Dermis microvascular lymphatic vessel endothelial cell (primary cell): ENCODE measurements at places on chromosomes 11 and 22. TPM values are rescaled to one million over a fixed set of nuclear protein-coding genes. Genes with fewer than 3 reads are reported as not detected.

GRCh38 chr11:82326853-82327252 lies 406.8 kb downstream of the FAM181B start:
- no peak for DNase-seq

- DNase-seq: no peak
Observed at GRCh38 chr11:87778357-87778756, 396.9 kb downstream of the RAB38 start.

GRCh38 chr11:59283825-59284772 lies 71.4 kb upstream of the MPEG1 start:
- DNase-seq: peak; percentile 65

The MFNG gene
- 97.7 and 197 TPM in 2 replicates for total RNA-seq

The PTGDR2 gene
- total RNA-seq: under 0.01 TPM in 1 of 2 replicates, not detected in the other

DNA sequence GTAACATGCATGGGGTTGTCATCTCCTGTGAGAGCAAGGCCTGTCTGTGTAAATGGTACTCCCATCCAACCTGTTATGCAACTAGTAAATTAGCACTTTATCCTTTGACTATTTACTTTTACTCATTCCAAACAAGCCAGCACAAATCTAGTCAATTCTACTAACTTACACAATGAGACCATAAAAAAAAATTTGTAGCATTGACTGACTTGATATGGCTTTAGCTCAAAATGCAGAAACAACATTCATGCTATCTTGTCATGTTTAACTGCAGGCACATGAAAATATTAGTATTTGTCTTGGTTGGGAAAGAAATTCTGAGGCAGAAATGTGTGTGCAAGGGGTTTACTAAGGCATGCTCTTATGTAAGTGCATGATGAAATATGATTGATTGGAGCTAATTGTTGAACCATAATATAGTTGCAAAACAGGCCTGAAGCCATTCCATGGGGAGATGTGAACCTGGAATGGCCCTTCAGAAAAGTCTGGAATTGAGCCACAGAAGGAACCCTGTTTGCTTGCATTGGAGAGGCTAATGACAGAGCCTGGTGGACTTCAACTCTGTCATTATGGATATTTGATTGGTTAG lies 2.5 kb downstream of the SLC22A25 start:
- DNase-seq: no peak

DNA sequence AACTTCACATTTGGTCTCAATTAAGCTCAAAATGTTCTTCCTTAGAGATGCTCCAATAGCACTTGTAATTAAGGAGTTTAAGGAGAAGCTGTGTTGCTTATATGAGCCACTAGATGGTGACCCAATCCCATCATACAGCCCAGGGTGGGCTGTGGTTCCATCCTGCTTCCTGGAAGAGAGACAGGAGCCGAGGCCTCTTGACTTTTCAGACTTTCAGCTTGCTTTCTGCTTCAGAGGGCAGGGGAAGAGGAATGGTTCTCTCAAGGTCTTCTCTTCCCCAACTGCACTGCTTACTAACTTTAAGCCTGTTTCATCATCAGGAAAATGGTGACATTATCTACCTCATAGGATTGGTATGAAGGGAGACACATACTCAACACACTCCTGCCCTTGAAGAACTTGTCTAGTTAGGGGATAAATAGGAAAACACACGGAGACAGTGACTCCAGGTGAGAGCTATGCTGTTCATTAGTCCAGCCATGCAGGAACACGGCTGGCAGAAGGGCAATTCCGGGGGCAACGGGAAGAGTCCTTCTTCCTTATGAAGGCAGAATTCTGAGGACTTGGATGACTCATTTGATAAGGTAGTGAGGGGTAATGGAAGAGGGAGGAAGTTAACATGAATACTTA lies 20.1 kb downstream of the TMEM218 start:
- DNase-seq: peak; percentile 43

- no peak for DNase-seq
Observed at GRCh38 chr11:116832350-116833290, 2.9 kb downstream of the APOC3 start.

The SLC5A1 gene
- total RNA-seq: under 0.01 TPM in 2 replicates

DNA sequence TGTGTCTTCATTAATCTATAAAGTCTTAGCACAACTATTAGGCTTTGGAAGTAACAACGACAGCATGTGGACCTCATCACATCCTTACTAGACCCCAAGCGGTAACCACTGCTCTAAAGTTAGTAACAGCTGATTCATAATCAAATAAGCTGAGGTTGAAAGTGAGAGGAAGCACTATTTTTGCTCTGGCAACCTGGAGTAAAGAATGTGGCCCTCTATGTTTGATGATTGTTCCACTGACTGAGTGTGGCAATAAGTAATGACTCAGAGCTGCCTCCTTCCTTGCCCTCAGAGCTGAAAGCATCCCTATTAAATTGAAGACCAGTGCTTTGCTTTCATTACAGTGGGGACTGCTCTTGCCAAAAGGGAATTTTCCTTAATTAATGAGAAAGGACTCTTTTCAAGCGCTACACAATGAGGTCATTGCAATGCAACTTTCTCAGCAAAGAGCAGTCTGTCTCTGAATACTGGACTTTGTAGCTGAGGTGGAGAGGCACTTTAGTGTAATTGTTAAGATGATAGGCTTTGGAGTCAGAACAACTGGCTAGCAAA lies 906.1 kb upstream of the RAG2 start:
- no peak for DNase-seq

DNA sequence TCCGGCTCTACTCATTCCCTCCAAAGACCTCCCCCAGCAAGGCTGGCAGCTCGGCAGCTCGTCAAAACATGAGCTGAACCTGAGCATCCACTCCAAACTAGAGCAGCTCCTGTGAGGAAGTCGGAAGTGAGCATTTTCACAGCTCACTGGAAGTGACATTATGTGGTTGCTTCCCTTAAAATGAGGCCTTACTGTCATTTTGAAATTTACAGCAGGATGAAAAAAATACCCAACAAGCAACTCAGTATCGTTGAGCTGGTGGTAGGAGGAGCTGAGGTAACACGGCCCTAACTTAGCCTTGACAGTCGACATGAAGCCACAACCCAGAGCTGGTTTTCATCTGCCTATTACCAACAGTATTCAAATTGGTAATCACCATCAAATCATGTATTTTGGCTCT lies 38.0 kb upstream of the ARFGAP3 start:
- DNase-seq: peak; percentile 16

DNA sequence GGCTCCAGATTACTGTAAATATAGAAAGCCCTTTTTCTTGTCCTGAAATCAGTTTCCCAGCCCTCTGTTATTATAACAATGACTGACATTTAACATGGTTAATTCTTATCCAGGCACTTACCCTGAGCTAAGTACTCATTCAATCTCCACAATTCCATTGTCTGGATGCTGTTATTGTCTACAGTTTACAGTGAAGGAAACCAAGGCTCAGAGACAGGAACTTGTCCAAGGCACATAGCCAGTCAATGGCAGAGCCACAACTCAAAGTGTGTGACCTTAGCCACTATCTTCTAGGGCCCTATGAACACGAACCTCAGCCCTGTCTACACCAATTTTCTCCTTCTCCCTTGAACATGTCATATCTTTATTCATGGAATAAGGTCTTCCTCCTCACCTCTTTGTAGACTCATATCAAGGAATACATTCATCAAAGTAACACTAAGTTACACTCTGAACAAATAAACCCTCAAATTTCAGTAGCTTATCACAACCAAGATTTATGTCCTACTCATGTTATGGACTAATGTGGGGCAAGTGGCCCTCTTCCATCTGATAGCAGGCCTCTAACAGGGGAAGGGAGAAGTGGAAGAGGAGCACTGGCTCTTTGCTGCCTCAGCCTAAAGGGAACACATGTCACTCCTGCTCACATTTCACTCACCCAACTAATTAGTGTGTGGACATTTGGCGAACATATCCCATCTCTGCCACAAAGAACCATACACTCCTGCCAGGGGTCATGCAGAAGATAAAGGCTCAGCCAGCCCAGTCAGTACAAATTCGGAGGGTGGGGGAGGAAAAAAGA lies 39.3 kb upstream of the APLNR start:
- peak; percentile 36 for DNase-seq

The SLC1A2 gene
- total RNA-seq: not detected in 2 replicates

GRCh38 chr22:32518848-32519247 lies 44.2 kb downstream of the FBXO7 start:
- DNase-seq: no peak

DNA sequence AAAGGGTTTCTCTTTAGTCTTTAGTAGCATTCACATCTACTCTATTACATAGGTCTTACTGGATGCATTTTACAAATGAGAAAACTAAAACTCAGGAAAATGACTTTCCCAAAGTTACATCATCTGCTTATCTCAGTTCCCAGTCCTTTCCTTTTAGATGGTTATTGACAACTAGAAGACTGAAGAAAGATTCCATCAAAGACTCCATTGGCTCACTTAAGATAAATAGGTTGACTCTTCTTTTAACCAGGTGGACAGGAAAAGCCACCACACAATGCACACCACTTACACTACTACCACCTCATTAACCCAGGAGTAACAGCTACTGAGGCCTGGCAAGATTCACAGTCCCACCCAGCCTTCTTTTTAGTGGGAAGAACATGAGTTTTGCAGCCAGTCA lies 123.6 kb downstream of the TRIM44 start:
- peak; percentile 57 for DNase-seq

DNA sequence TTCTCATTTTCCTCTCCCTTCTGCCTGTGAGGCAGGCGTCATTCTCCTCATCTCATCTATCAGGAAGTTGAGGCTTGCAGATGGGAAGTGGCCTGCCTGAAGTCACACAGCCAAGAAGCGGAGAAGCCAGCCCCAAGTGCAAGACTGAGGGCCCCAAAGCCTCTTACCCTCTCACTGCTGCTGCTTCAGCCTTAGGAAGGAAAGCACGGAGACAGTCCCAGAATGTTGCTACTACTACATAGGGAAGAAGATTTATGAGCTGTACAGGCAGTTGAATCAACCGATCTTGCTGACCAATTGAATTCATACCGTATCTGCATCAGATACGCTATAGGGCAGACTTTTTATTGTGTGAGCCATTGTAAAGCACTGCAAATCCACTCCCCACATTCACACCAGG lies 89.0 kb downstream of the CWC15 start:
- no peak for DNase-seq

The APLP2 gene
- 770 and 1,159 TPM in 2 replicates for total RNA-seq

The SPDYC gene
- not detected in 2 replicates for total RNA-seq

DNA sequence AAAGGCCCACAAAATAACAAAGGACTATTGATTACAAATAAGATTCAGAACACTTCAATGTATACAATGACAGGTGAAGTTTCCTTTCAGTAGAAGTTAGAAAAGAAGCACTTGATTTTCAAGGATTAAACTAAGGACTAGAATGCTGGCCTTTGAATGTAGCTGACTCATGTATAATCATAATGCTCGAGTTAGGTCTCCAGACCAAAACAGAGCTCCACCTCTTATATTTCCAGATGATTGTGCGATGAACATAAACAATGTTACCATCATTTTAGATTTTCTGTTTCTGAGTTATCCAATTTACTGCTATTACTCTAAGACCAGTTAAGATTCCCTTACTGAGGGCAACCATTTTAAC lies 40.4 kb upstream of the RAPSN start:
- no peak for DNase-seq

GRCh38 chr11:2507945-2508749 lies 63.3 kb downstream of the KCNQ1 start:
- no peak for DNase-seq

DNA sequence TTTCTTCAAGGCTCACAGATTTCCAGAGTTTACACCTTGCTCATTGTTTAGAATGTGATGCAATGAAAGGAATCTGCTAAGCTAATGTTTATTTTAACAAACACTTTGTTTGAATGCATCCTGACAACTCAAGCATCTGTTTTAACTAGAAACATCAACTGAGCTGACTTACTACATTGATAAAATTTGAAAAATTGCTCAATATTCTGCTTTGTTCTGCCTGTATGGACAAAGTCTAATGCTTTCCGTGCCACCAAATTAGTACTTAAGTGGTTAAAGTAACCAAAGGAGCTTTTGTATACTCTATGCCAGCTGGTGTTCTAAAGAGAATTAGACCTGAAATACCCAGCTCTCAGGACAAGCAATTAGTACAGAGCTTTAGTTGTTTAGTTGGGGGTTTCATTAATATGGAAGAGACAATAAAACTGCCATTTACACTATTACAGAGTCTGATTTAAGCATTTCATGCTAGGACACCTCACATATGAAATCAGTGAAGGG lies 105.2 kb downstream of the MAML2 start:
- no peak for DNase-seq

DNA sequence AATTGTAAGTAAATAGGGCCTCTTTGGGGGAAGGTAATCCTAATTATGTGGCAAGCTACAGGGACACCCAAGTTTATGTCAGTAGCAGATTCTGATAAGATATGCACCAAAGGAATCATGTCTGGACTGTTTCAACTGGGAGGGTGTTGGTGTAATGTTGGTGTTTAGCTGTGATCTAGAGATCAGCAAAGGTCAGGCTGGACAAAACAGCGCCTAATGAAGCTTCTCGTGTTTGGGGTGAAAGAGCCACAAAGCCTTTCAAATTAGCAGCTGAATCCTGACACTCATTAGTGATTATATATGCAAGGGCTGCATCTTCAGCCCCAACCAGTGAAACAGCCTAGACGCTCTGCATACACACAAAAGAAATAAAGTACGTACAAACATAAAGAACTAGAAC lies 106.3 kb downstream of the MPPED2 start:
- no peak for DNase-seq

The LRRC32 gene
- total RNA-seq: 20.9 and 62.3 TPM in 2 replicates

DNA sequence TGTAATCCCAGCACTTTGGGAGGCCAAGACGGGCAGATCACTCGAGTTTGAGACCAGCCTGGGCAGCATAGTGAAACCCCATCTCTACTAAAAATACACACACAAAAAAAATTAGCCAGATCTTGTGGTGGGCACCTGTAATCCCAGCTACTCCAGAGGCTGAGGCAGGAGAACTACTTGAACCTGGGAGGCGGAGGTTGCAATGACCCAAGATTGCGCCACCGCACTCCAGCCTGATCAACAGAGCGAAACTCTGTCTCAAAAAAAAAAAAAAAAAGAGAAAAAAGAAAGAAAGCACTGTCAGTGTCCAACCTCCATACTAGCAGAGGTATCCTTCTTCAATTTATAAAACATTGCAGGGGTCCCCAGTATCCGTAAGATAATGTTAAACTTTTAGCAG lies 17.8 kb downstream of the RAB6A start:
- DNase-seq: no peak

The CCDC73 gene
- total RNA-seq: under 0.01 TPM in 1 of 2 replicates, not detected in the other

DNA sequence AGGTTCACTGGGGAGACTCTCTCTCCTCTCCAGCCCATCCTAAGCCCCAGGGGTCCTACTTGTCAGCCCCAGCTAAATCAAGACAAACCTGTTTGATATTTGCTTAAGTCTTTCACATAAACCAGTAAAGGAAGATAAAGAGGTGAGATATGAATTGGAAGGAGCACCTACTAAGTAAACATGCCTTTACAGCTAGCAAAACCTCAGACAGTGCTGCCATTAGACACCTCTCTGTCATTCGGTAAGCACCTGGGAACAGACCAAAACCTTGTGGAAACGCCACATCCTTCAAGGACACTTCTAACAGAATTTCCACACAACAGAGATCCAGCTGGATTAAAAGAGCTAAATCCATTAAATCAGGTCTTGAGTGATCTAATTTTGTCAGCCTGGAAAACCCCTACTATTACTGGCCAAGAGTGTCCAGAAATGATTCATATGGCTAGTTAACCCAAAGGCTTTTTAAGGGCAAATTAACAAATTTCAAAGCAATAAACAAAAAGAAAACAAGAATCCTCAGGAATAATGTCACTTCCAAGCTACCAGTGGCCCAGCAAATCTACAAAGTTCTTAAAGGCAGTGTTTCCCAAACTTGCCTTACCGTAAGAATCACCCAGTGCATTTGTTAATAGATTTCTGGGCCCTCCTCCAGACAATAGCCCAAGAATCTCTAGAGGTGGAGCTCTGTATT lies 2.4 kb downstream of the VPS37C start:
- DNase-seq: no peak
